ENCODE measurements at places on chromosomes 16 and 17. TPM values are rescaled to one million over a fixed set of nuclear protein-coding genes. Genes with fewer than 3 reads are reported as not detected.

GRCh38 chr17:20267459-20267842 lies 199.9 kb downstream of the LGALS9B start:
- no peak for DNase-seq

DNA sequence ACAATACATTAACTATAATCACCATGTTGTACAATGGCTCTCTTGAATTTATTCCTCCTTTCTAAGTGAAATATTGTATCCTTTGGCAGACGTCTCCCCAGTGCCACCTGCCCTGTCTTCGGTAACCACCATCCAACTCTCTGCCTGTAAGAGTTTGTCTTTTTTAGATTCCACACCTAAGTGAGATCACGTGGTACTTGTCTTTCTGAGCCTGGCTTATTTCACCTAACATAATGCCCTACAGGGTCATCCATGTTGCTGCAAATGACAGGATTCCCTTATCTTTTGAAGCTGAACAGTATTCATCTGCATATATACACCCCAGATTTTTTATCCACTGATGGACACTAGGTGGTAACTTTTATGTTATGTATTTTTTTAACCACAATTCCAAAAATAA lies 24.2 kb downstream of the ORC6 start:
- DNase-seq = no peak

- peak; percentile 69 for DNase-seq
These were observed 3.3 kb downstream of the COL1A1 start for GRCh38 chr17:50198026-50198669.

The ZNF785 gene
- 12.2 TPM for polyA plus RNA-seq

GRCh38 chr17:39073916-39074315 lies 77.5 kb downstream of the PLXDC1 start:
- no peak for DNase-seq

- DNase-seq = no peak
These were observed 730.0 kb downstream of the CDH8 start for GRCh38 chr16:61306204-61306603.

Data from B cell (primary cell).